ENCODE measurements at places on chromosomes 7 and 10.

- no peak for DNase-seq
Observed at GRCh38 chr10:131869344-131869743, 31.5 kb upstream of the PPP2R2D start.

GRCh38 chr7:144398291-144398690 lies 5.2 kb downstream of the NOBOX start:
- DNase-seq = no peak

- DNase-seq = no peak
Observed at GRCh38 chr7:79528421-79528820, 75.0 kb upstream of the MAGI2 start.

- peak; percentile 55 for DNase-seq
Observed at GRCh38 chr7:140639366-140640053, 1.1 kb downstream of the DENND2A start.

- DNase-seq = peak; percentile 79
Observed at GRCh38 chr10:43693602-43694001, 44.9 kb upstream of the ZNF32 start.

GRCh38 chr7:94050046-94050445 lies 45.9 kb upstream of the BET1 start:
- DNase-seq = no peak

GRCh38 chr7:24381894-24382505 lies 98.0 kb downstream of the NPY start:
- peak; percentile 48 for DNase-seq

GRCh38 chr7:21938463-21938862 lies 7.2 kb downstream of the CDCA7L start:
- DNase-seq = no peak

- peak; percentile 30 for DNase-seq
Observed at GRCh38 chr7:151690606-151691005, 170.9 kb upstream of the RHEB start.

DNA sequence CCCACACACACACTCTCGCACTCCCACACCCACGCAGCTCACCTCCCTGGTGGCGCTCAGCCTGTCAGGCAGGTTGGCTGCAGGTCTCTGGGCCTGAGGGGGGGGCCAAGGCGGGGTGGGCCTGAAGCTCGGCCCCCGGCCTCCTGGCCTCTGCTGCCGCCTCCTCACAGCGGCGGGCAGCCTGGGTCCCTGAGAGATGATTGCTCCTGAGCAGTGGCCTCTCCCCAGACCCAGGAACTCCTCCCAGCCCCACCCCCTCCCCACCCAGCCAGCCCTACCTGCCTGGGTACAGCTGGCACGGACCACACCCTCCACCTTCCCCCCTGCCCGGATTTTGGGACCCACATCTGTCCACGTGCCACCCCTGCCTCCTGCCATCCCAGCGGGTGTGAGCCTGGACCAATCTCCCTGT lies 4.6 kb upstream of the TMEM184A start:
- DNase-seq = no peak

DNA sequence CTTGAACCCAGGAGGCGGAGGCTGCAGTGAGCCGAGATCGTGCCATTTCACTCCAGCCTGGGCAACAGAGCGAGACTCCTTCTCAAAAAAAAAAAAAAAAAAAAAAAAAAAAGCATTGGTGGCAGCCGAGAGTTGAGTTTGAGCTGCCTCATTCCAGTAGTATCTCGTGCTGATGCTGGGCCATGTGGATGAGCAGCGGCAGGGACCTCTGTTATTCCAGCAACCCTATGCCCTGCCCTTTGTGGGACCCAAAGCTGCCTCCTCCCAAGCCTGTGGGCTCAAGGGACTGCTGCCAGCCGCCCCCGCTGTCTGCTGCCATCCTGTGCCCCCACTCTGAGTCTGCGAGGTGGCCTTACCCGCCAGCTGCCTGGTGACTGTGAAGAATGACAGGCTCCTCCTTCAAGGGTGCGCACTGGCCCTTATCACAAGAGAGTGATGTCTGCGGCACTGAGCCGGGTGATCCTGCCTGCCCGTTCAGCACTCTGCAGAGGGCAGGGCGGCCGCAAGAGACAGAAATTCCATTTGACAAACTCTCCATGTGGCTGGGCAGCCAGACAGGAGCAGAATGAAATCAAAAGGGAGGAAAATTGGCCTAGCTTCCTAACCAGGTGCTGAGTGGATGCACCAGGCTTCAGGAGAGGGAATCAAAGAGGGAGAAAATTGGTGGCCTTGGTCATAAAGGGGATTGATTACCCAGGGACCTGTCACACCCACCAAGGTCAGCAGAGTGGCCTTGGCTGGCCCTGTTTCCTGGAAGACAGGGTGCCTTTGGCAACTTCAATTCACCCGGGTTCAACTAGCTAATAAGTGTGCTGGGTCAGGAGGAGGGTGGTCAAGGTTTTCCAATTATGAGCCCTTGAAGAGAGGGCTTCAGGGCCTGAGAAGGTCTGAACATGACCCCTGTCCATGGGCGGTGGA lies 65.3 kb upstream of the ZMIZ1 start:
- DNase-seq = peak; percentile 20

GRCh38 chr7:44057849-44058758 lies 7.3 kb downstream of the PGAM2 start:
- DNase-seq = no peak

DNA sequence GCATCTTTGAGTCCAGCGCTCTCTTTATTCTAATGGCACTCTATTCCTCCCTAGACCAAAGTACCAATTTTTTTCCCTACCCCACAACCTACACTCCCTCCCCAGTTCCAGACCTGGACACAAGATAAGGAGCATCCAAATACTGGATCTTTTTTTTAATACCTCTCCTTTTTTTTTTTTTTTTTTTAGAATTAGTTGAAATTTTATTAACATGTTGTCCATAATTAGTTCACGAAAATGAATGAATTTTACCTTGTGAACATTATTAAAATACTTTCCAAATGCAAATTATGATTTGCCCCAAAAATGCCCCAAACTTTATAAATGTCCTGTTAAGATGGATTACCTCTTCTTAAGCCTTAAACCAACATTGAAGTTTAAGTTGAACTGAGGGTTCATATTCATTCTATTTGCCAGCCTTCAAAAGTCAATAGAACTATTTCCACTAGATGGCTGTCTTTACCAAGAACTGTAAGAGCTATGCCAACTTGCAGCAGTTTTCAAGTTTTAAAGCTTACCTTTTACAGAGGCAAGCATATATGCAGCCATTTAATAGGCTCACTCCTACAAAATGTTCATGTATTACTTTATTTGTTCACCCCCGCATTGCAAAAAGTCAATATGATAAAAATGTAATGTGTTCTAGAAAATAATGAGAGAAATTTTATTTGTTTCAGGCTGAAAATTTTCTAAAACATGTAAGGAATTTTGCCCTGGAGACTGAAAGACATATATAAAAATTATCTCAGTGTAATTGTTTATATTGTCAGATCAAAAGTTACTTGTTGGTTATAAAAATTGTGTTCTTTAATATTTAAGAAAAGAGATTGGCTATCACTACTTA lies 39.7 kb upstream of the TNKS2 start:
- peak; percentile 83 for DNase-seq

GRCh38 chr7:38310591-38311101 lies 37.2 kb upstream of the TARP start:
- DNase-seq = peak; percentile 54

GRCh38 chr7:40175725-40176510 lies 41.1 kb downstream of the SUGCT start:
- peak; percentile 58 for DNase-seq

- DNase-seq = no peak
Observed at GRCh38 chr7:29443552-29443951, 120.1 kb upstream of the PRR15 start.

- DNase-seq = peak; percentile 49
Observed at GRCh38 chr7:132243463-132243862, 332.8 kb downstream of the PLXNA4 start.

- no peak for DNase-seq
Observed at GRCh38 chr10:123359539-123359938, 205.3 kb downstream of the BUB3 start.

DNA sequence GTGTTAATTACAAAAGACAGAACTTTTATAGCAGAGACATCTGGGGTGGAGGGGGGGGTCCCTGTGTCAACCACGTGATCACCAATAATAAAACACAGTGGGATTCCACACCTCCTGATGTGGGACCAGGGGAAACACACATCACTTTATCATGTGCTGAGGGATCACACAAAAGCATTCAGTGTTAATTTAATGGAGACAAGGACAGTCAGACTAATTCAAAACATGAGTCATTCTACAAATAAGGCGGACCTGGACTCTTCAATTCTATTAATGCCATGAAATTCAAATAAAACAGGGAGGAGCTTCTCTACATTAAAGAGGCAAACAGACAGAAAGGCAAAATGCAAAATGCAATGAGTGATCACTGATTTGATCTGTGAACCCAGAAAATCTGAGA lies 67.3 kb upstream of the PFKP start:
- no peak for DNase-seq

DNA sequence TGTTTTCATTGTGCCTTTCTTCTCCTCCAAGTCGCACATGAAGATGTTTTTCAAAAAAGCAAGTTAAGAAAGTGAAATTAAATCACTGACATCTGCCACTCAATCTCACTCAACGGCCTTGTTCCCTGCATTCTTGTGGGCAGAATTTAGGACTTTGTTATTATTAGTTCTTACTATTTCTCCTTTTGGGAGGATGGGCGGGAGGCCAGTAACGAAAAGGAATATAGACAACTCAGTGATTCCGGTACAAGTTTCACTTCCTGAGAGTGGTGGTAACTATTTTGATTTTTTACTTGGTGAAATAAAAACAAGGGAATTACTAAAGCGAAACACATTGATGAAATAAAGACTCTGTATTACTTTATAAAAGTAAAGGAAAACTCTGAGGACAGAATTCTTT lies 231.9 kb upstream of the HABP2 start:
- DNase-seq = no peak

DNA sequence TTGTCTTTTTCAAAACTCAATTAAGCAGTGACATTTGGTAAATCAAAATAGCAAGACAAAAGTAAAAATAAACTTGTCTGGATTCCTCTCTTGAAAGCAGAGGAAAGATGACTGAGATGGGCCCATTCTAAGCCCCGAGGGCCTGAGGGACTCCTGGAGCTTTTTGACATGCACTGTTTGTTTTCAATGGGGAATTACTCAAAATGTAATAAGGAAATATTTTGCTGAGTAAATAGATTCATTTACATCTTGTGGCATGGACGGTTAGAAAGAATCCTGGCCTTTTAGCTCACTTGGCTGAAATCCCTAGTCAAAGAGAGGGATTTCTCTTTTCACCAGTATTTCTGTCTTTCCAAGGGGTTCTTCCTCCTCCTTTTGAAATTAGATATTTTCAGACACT lies 108.0 kb downstream of the MKX start:
- DNase-seq = no peak

DNA sequence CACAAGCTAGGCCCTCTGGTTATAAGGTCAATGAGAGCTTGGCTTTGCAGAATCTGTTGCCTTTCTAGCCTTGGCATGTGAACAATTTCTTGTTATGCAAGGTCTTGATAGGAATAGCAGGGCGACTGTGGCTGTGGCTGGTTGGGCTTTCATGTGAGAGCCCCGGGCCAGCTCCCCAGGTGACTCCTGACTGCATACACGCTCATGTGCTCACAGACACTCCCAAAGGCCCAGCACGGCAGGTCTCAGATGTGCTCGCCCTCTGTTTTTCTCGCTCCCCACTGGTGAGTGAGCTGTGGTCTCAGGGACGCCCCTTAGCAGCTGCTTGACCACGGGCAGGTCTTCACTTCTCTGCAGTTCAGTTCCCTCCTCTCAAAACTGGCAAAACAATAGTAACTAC lies 37.1 kb upstream of the ZNF32 start:
- DNase-seq = no peak

GRCh38 chr10:92177546-92177945 lies 113.3 kb downstream of the CPEB3 start:
- DNase-seq = no peak

DNA sequence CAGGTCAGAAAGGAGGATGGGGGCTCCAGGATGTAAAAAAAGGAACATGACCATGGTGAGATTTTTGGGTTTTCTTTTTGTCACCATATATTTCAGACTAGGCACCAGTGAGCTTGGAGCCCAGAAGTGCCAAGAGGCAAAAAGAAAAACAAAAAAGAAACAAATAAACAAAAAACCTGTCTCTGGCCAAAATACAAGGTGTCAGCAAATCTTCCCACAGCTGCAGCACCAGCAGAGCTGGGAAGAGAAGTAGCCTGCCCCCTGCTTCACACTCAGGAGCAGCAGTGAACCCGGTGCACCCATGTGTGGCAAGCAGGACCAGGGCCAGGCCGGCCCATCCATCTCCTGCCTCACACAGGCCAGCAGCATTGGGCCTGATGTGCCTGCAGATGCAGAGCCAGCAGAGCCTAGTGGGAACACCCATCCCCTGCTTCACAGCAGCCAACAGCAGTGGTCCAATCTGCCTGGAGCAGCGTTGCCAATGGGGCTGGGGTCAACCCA lies 34.7 kb upstream of the C10orf71 start:
- DNase-seq = no peak

DNA sequence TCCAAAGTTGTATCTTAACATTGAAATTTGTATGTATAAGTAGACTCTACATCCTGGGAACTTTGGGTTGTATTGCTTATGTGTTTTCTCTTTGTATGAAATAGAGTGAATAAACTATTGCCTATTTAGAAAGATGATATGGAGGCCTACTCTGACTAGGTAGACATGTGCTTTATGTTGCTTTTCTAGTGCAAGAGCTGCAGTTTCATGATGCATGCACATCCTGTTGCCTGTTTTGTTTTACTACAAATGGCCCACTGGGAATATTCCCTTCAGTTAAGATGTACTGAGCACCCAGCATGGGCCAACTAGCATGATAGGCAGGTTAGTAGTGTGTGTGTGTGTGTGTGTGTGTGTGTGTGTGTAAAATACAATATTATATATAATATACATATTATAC lies 282.1 kb upstream of the LRGUK start:
- no peak for DNase-seq

DNA sequence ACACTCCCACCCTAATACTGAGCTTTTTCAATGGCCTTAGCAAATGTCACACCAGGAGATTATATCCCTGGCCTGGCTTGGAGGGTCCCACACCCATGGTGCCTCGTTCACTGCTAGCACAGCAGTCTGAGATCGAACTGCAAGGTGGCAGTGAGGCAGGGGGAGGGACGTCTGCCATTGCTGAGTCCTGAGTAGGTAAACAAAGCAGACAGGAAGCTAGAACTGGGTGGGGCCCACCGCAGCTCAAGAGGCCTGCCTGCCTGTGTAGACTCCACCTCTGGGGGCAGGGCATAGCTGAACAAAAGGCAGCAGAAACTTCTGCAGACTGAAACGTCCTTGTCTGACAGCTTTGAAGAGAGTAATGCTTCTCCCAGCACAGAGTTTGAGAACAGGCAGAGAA lies 338.9 kb upstream of the MBL2 start:
- DNase-seq = no peak
